ENCODE measurements at places on chromosomes 1 and 21.

- peak; percentile 89 for DNase-seq
These were observed 60.7 kb upstream of the ATP5PO start for GRCh38 chr21:33976082-33977016.

GRCh38 chr1:39692152-39693074, 1.2 kb upstream of the HPCAL4 start:
- DNase-seq, result no peak

DNA sequence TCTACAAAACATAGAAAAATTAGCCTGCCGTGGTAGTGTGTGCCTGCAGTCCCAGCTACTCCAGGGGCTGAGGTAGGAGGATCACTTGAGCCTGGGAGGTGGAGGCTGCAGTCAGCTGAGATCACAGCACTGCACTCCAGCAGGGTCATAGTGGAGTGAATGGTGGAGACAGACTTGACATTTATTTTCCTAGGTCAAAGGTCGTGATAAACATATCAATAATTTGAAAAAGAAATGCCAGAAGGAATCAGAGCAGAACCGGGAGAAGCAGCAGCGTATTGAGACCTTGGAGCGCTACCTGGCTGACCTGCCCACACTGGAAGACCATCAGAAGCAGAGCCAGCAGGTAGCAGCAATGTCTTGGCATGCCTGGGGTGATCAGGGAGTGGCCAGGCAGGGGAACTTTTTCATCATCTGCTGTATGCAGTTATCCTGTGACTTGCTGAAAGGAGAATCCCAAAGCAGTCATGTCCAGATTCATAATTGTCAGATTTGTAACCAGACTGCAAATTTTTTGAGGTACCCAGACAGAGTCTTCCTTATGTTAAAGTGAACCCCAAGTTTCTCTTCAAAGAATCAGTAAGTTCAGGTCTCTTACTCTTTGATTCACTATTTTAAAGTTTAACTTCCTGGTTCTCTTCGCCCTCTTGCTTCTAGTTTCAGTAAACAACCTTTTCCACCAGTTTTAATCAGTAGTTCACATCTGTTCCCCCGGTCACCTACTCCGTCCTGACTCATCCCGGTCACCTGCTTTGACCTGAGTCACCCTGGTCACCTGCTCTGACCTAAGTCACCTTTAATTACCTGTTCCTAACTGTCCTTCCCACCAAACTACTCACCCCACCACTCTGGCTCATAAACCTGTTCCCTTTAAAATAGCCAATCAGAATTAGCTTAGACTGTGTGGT, 11.3 kb upstream of the SH3BGRL3 start:
- no peak for DNase-seq

DNA sequence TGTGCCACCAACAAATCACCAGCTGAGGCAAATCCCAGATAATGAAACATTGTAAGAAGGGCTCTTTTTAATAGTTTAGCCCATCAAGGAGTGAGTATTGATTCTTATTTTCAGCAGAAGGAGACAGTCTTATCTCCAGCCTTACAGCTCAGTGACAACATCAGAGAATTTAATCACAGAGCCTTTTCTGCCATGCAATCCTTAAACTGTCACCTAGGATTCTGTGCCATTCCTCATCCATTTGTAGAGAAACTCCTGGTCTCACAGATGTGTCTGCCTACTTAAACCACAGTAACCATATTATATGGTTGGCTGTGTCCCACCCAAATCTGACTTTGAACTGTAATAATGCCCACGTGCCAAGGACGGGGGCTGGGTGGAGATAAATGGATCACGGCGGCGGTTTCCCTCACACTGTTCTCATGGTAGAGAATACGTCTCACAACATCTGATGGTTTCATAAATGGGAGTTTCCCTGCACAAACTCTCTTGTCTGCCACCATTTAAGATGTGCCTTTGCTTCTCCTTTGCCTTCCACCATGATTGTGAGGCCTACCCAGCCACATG, 217.7 kb downstream of the RERE start:
- DNase-seq, result no peak

- no peak for DNase-seq
These were observed 9.8 kb downstream of the PLA2G5 start for GRCh38 chr1:20079661-20080305.

DNA sequence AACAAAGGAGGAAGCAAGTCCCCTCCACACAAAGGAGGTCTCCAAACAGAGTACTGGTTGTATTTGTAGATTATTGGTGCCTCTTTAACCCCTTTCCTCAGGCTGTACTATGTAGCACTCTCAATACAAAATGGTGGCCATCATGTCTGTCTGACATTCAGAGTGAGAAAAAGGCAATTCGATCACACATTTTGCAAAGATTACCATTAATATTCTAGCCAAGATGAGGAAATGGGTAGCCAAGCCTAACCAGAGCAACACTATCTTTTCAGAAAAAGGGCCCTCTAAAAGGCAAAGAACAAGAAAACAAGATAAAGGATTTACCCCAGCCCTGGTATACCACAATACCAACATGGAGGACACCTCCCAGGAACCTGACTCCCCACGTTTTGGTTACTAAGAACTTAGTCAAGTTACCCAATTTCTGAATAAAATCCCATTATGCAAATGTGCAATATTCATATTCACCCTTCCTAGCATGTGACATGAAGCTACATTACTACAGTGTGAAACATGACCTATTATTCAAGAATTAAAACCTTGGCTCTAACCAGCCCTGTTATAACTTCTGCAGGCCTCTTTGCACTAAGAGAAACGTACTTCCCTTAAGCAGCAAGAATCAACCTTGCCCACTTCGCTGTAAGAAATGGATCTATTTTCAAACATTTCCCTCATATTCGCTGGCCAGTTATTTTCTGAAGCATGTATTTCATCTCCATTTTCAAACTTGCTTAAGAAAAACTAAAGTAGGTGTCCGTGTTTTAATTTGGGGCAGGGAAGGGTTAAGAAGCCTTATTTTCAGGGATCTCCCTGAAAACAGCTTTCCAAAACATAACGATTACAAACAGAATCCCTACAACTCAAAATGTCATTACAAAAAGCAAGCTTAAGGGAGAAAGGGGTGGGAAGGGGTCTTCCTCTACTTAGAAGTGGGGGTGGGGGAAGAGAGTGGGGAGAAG, 2.1 kb downstream of the KDM5B start:
- no peak for DNase-seq

DNA sequence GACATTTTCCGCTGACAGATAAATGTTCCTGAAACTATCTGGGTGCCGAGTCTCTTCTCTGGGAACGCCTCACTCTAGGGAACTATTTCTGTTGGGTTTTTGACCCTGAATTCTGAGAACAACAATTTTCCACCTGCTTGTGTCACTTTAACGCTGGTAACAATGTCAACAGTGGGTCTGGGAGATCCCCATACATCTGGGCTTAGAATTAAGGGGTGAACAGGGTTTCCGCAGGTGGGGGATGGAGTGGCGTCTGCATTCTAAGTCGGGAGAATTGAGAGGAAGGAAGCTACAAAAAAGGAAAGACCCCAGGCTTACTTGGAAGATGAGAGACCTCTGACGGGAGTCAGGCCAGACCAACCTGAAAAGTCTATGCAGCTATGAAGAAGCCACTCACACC, 8.7 kb downstream of the CD247 start:
- no peak for DNase-seq

- DNase-seq, result no peak
These were observed 20.9 kb upstream of the RHBDL2 start for GRCh38 chr1:38962560-38962959.

DNA sequence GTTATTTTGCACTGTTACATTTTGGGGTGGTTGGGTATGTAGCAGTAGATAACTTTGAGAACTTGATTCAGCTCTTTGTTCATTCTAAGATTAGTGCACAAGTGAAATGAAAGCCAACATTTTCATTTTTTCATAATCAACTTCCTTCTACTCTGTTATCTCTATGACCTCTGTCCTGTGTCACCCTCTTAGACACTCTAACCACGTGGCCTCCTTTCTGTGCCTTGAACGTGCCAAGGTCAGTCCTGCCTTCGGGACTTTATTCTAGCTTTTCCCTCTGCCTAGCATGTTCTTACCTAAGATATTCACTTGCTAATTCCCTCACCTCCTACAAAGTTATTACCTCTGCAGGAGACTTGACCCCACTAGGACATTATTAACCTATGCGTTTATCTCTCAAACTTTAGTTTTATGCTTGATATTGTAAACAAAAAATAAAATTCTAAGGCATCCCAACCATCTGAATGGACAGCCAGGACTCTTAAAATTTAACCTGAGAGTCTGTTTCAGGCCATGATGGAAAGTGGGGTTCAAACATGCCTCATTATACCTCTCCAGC, 19.2 kb upstream of the EDEM3 start:
- no peak for DNase-seq

DNA sequence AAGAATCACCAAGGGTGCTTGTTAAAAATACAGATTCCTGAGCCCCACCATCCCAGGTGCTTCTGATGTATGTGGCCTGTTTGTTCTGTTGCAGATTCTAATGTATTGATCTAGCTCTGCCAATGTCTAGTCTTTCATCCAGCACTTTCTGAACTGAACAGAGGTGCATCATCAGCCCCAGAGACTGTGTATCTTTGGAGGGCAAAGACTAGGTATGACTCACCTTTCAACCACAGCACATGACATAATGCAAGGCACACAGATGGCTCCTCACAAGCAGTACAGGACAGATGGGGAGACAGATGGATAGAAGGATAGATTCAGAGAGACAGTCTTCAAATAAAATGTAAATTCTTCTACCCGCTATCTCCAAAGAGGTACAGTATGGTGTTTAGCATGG, 32.3 kb downstream of the CD58 start:
- peak; percentile 53 for DNase-seq

DNA sequence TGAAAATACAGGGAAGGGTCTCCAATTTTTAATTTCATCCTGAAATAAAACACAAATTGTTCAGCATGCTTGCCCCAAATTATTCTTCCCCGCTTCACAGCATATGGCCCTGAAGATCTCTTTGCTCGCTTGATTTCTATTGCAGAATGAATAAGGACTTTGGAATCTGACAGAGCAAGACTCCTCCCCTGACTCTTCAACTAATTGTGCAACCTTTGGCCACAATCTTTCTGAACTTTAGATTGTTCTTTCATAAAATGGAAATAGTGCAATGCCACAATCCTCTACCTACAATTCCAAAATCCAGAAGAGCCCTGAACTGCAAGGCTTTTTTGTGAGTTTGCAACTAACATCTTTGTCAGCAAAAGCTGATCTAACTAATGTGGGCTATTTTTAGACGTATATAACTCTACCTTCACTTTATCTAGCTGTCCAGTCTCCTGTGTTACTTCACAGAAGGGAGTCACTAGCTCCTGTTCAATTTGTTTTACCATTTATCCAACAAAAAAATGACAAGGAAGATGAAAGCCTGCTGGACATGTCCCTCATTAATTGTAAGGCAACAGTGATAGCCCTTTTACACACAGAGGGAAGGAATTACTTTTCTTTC, 13.4 kb downstream of the RNASEL start:
- peak; percentile 60 for DNase-seq
